ENCODE measurements at places on chromosomes 6 and 20.

DNA sequence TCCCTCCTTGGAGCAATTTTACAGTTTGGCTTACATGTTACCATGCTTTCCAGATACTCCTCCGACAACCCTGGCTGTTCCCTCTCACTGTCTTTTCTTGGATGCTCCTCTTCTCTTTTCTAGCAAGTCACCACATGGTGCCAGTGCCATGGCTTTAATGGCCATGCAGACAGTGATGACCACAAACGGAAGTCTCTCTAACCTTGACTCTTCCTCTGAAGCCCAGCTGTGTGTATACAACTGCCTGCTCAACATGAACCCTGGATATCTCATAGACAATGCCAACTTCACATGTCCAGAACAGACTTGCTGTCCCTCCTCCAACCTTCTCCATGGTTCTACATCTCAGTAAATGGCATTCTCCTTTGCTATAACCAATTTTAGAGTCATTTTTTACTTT is 49.8 kb upstream of the NEDD9 start:
- no peak for DNase-seq

DNA sequence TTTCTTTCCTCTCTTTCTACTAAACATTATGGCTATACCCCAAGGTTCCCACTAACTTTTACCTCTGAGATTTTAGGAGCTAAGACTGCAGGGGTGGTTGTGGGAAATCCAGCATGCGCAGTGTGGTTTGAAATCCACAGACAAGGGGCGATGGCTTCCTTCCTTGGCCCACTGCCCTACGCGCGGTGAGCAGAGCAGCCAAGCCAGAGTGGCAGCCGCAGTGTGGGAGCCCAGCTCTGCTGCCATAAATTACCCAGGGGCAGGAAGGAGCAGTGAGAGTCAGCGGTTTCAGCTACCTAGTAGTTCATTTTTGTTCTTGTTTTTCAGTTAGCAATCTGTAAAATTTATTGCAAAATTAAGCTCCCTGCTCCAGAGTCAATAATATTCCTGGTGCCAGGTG is 101.4 kb downstream of the BMP2 start:
- no peak for DNase-seq

- DNase-seq: no peak
Observed at GRCh38 chr6:142881290-142881689, 63.7 kb downstream of the HIVEP2 start.

- DNase-seq: no peak
Observed at GRCh38 chr20:62636446-62636845, 5.9 kb upstream of the SLCO4A1 start.

DNA sequence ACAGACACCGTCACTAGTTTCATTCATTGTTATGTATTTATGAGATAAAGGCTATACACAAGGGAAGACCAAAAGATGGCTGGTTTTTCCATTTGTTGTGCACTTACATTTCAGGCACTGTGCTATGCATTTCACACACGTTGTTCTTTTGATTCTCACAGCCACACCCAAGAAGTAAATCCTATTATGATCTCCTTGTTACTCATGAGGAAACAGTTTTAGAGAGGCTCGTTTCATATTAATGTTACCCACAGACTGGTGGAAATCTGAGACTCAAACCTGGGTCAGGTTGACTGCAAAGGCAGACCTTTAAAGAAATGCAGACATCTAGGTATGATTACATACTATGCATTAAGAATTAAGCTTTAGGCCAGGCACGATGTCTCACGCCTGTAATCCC is 34.9 kb downstream of the SHLD1 start:
- DNase-seq: no peak

GRCh38 chr6:71028877-71029252 is 72.0 kb upstream of the B3GAT2 start:
- DNase-seq: no peak

GRCh38 chr20:1813101-1813529 is 82.1 kb upstream of the SIRPA start:
- DNase-seq: no peak

GRCh38 chr6:11778648-11779328 is at the start of gene ADTRP:
TSS of gene ADTRP (minus strand) at chr6:11778803. CDS start at chr6:11778759, 44 bp downstream.
- no peak for DNase-seq

- DNase-seq: no peak
Observed at GRCh38 chr6:101650402-101651100, 257.0 kb downstream of the GRIK2 start.

All from stimulated activated CD4-positive, alpha-beta T cell treated with anti-CD3 and anti-CD28 coated beads, Interleukin-12 subunit alpha, Interleukin-12 subunit beta, amount 100 ng/mL, for 48 hours (primary cell).